Cardiac septum (tissue), 1 donor: ENCODE measurements at places on chromosomes 11 and 22. TPM values are rescaled to one million over a fixed set of nuclear protein-coding genes. Genes with fewer than 3 reads are reported as not detected.
A peak's percentile ranks its signal among the peaks of the same experiment; 100 is the strongest.

The SLC22A12 gene
- total RNA-seq: not detected

The APIP gene
- 36.5 TPM for total RNA-seq

The TCN1 gene
- not detected for total RNA-seq

The CHRDL2 gene
- 4.9 TPM for total RNA-seq

The BAIAP2L2 gene
- 0.24 TPM for total RNA-seq

The HEPN1 gene
- not detected for total RNA-seq

DNA sequence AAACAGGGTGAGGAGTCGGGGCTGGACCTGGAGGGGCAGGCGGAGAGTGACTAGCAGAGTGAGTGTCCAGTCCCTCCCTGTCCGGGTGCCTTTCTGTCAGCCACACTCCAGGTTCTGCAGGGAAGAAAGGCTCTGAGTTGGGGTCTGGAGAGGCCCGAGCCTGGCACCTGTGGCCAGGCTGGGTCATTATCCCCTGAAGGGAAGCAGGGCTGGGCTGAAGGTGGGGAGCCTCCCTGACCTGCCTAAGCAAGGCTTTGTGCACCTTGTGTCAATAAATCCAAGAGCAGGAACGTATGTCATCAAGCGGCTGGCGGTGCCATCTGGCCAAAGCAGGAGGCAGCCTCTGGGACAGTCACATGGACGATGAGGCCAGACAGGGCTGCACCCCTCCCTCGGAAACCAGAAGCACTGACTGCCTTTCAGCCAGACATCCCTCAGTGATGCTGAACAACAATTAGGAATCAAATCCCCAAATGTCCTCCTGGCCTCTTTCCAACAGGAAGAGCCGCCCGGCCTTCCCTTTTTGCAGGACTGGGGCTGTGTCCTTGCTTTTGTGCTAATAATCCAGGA lies 73.9 kb upstream of the FGF3 start:
- no peak for DNase-seq

GRCh38 chr22:29937940-29938693 lies 55.1 kb downstream of the MTMR3 start:
- DNase-seq: no peak

- DNase-seq: no peak
Measured at GRCh38 chr11:129894278-129895125, 876 bp downstream of the NFRKB start.

DNA sequence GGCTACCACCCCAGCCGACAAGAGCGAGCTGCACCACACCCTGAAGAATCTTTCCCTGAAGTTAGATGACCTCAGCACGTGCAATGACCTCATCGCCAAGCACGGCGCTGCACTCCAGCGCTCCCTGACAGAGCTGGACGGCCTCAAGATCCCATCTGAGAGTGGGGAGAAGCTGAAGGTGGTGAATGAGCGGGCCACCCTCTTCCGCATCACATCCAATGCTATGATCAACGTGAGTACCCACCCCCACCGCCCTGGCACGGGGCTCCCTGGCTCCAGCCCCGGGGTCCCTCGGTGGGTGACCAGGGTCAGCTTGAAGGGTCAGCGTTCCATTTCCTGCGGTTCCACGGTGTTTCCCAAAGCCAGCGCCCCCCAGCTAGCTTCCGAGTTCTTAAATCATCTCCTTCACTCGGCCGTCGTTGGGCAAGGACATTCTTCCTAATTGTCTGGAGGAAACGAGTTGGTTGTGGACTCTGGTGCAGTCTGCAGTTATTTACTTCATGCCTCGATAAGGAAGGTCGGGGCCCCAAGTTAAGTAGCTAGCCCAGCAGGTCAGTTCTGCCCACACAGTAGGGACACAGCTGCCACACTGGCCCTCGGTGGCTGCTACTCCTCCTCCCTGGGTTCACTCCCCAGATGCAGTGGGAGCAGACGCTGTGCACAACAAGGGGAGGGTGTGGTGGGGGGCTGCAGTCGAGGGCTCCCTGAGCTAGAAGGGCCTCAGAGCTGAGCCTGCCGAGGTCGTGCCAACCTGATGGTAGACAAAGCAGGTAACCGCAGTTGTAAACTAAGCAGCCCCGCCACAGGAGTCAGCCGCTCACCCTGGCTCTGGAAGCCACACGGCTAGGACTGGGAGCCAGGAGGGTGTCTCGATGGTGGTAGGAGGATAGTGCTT lies 97.9 kb downstream of the MORC2 start:
- DNase-seq: peak; percentile 27

DNA sequence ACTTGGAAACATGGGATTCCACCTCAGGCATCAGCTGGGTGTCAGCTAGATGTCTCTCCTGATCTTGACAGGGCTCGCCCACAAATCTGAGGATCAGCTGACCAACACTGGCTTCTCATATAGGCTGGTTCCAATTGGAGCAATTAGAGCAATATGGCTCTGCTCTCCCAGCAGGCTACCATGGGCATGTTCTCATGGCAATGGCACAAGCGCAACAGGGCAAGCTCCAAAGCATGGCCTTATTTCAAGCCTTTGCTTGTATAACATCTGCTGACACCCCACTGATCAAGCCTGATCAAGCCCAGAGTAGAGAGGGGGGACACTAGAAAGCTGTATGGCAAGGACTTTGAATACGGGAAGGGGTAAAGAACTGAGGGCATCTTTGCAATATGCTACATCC lies 40.7 kb upstream of the SPATA19 start:
- DNase-seq: no peak

GRCh38 chr22:39994041-39994565 lies 651 bp upstream of the FAM83F start:
- no peak for DNase-seq

- peak; percentile 86 for DNase-seq
Measured at GRCh38 chr22:46007003-46007847, 30.3 kb upstream of the WNT7B start.

DNA sequence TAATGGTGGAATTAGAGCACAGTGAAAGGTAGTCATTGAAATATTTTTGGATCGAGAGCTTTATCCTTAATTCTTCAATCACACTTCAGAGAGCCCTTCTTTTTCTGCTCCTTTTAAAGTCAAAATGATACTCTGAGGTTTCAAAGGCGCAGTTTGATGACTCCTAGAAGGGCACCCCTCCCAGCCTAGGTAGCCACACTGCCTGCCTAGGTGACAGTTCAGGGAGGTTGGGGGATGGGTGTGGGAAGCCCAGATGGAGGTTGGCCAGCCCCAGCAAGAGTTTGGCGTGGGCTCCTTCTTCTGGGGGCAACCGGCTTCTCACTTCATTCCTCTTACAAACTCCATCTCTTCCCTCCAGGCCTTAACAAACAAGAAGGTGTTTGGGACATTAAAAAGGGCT lies 28.6 kb upstream of the PHF21A start:
- no peak for DNase-seq

- DNase-seq: no peak
Measured at GRCh38 chr11:99199341-99199740, 178.6 kb downstream of the CNTN5 start.
